ENCODE measurements at places on chromosomes 6 and 20.

- no peak for DNase-seq
Measured at GRCh38 chr6:166484863-166485262, 101.6 kb downstream of the RAMACL start.

- no peak for DNase-seq
Measured at GRCh38 chr6:5569491-5569890, 308.2 kb downstream of the FARS2 start.

DNA sequence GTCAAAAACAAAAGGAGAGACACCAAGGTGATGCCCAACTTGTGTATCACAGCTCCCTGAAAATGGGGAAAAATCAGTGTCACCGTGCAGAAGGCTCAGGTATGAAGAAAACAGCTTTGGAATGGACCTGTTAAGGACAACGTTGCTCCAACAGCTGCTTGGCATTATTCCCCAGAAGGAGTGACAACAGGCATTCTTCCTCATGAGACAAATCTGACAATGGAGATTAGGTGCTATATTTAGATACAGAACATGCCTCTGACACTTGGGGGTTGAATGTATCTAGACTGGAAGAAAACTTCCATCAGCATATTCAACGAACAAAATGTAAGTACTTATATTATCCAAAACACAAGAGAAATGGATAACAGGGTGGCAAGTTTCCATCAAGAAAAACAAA, 87.7 kb downstream of the MBOAT1 start:
- DNase-seq, result no peak

DNA sequence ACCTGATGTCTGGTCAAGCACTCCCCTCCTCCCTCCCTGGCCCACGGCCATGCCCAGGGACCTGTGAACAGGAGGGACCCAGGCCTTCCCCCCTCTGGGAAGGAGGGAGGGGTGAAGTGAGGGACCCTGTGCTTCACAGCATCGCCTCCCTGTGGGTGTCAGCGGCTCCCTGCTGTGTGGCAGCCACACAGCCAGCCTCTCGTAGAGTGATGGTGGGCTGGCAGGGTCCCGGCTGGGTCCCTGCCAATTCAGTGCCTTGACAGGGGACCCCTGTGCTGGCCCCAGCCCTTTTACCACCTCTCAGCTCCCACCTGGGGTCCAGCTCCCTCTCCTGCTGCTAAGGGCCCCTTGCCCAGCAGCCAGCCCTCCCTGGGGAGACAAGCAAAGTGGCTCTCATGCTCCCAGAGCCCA, 31.3 kb upstream of the GRM4 start:
- DNase-seq, result no peak

DNA sequence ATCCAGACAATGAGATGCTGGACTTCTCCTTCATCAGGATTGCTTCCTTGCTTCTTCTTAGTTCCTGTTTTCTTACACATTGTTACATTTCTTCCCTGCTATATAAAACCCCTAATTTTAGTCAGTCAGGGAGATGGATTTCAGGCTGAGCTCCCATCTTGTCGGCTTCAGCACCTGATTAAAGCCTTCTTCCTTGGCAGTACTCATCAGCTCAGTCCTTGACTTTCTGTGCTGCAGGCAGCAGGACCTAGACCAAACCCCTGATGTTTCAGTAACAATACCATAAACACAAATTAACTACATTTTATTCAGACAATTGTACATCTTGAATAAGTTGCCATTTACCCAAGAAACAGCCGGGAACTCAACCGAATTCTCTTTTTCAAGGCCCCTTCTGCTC, 156.4 kb upstream of the RREB1 start:
- DNase-seq, result no peak

Data from dermis blood vessel endothelial cell (primary cell).